ENCODE measurements at places on chromosomes 13 and 19.

DNA sequence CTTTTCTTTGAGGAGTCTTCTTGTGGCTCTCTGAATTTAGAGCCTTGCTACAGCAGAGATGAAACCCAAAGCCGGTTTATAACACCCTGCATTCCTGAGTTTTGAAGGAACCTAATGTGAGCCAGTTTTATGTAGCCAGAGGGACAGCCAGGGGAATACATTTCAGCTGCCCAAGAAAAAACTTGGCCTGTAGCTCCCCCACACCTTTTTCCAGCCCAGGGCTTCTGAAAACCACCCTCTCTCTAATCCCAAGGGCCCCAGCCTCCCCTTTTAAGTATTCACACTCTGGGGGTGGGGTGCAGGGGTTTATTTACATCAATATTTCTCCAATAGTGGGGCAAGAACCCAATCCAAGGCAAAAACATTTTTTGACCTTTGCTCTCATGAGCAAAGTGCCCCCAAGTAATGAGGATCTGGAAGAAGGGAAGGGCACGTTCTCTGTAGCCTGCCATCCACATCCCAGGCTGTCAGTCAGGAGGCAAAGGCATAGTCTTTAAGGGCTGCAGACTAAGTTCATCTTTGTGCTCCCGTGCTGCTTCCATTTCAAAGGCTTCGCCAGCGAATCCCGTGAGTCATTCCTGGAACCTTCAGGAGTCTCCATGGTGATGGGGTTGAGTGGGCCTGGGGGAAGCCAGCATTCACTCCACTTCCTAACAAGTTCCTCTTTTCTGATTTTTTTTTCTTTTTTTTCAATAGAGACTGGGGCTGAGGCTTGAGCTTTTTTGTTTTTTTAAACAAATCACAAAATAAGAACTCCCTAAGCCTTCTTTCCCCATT lies 33.2 kb upstream of the MEDAG start:
- no peak for DNase-seq

DNA sequence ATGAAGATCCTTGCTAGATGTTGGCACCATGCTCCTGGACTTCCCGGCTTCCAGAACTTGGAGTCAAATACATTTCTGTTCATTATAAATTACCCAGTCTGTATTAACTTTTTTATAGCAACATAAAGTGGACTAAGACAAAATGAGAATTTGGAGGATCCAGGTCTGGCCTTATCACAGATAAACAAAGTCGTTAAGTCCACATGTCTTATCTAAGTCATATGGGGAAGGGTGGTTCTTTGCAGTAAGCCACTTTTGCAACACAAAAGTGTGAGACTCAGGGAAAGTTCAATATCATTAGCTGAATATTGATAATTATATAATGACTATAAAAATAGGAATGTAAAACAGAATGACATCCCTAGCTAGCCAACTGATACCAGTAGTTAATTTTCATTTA lies 91.6 kb upstream of the SIAH3 start:
- no peak for DNase-seq

DNA sequence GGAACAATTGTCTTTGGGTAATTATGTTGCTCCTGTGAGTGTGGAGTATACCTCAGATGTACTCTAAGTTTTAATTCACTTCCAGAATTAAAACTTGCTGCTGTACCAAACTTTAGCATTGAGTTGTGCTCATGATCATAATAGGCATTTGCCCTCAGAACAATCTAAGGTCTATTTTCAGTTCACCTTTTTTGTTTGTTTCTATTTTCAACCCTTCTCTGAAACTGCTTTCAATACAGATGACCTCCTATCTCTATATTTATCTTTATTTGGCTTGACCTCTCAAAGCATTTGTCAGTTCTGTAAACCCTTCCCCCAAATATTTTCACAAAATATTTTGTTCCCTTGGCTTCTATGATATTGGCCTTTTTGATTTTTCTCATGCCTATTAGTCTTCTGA lies 873.0 kb downstream of the OLFM4 start:
- DNase-seq: no peak

DNA sequence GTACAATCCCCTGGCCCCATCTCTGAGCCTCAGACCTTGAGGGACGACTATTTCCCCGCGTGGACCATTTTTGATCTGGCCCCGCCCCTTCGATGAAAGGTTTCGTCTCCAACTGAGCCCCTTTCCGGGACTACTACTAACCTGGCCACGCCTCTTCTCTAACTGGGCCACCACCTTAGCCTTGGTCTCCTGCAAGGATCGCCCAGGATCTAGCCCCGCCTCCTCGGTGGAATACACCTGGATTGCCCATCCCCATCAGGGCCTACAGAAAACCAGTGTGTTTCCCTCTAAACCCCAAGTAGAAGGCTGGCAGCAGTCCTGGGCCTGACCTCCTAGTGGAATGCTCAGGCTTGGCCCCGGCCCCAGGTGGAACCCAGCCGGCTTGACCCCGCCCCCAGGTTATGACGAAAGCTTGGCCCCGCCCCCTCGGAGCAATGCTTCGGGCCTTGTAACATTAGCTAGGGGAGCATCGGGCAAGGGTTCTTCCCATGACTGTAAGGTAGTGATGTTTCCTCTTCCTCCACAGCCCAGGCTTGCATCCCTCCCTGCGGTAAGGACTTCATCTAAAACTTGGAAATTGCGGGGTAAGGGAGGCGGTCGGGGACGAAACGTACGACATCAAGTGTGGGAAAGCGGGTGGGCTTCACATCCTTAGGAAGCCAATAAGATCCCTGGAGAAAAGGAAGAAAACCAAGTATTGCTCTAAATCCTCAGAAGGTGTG lies 9.1 kb downstream of the SPACA6 start:
- DNase-seq: no peak

GRCh38 chr19:42317535-42317934 lies 4.4 kb downstream of the TMEM145 start:
- DNase-seq: no peak
